ENCODE measurements at places on chromosomes 7 and 10.
A peak's percentile ranks its signal among the peaks of the same experiment; 100 is the strongest.

GRCh38 chr10:60258429-60258797 is 131.3 kb downstream of the ANK3 start:
- DNase-seq = no peak

- no peak for DNase-seq
Observed at GRCh38 chr7:147509035-147509501, 1081.5 kb upstream of the C7orf33 start.

DNA sequence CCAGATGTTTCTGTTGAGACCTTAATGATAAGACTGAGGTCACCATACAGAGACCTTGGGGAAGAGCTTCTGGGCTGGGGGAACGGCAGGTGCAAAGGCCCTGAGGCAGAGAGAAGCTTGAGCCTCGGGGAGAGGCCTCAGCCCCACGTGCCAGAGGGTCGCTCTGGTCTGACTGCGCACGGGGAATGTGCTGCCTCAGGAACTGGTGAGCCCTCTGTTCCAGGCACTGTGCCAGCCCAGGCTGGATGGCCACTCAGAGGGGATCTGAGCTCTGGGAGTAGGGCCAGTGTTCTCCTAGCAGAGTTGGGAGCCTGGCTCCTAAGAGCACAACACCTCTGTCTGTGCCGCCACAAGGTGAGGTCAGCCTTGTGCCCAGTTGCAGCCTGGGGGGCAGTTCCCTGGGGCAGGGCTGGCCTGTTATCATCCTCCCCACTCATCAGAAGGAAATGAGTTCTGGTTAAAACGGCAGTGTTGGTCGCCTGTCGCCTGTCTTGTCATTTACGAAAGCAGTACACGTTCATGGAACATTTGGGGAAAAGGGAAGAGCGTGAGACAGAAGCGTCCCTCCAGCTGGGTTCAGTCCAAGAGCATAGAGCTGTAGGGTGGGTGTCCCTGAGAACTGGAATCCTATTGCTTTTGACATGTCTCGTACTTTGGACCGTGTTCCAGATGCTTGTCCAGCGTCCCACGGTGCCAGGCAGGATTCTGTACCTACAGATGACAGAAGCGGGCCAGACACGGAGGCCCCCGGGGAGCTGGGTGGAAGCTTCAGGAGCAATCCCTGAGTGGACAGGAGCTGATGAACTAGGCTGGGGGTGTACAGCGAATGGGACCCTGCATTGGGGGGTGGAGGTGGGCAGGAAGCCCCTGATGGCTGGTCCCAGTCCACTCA is 4.3 kb downstream of the TTYH3 start:
- DNase-seq = no peak

- DNase-seq = no peak
Observed at GRCh38 chr7:134395604-134396003, 63.3 kb downstream of the AKR1B1 start.

- no peak for DNase-seq
Observed at GRCh38 chr10:123796736-123797135, 94.9 kb downstream of the CPXM2 start.

DNA sequence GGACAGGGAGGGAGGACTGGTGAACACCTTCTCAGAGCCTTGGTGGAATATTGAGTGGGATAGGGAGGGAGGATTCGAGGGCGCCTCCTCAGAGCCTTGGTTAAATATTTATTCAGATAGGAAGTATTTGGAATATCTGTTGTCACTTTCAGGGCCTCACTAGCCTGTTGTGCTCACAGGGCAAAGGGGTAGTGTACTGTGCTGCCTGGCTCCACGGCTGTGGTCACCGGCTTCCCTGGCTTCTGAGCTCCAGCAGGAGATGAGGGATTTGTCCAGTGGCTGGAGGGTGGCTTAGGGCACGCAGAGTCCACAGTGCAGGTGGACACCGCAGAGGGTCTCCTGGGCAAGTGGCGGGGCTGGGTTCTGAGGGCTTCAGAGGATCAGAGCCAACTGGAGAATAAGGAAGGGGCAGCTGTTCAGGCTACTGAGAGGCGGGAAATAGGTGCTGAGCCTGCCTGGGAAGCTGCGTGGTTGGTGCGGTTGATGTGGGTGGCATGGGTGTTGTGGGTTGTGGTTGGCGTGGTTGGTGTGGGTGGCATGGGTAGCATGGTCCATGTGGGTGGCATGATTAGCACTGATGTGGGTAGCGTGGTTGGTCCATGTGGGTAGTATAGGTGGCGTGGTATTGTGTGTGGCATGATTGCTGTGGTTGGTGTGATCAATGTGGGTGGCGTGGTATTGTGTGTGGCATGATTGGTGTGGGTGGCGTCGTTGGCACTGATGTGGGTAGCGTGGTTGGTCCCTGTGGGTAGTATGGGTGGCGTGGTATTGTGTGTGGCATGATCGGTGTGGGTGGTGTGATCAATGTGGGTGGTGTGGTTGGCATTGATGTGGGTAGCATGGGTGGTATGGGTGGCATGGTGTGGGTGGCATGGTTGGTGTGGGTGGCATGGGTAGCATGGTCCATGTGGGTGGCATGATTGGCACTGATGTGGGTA is 16.7 kb downstream of the INPP5A start:
- DNase-seq = no peak

GRCh38 chr7:125278318-125278717 is 348.7 kb upstream of the POT1 start:
- DNase-seq = no peak

GRCh38 chr10:132632851-132633684 is 95.5 kb downstream of the INPP5A start:
- no peak for DNase-seq

- no peak for DNase-seq
Observed at GRCh38 chr10:86105181-86105580, 261.4 kb downstream of the GRID1 start.

DNA sequence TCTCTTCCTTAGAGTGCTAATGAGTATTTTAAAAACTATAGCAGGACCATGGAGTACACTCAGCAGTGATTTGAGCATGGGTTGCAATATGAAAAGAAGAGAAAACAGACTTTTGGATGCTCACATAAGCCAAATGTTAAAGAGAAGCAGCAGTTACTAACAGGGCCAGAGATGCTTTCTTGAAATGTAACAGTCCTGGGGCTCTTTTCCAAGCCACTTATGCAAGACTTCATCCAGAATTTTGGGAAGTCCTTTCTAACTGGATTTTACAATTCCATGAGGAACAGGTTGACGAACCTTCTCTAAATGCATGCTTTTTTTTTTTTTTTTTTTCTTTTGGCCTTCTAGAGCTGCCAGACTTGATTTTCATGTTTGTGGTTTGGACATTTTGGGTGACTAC is 282.0 kb downstream of the SEC23IP start:
- DNase-seq = no peak

GRCh38 chr10:32318476-32318896 is 28.5 kb downstream of the EPC1 start:
- no peak for DNase-seq

- no peak for DNase-seq
Observed at GRCh38 chr10:44306147-44306710, 78.7 kb downstream of the CXCL12 start.

GRCh38 chr7:151537818-151538561 is 18.3 kb upstream of the RHEB start:
- no peak for DNase-seq

DNA sequence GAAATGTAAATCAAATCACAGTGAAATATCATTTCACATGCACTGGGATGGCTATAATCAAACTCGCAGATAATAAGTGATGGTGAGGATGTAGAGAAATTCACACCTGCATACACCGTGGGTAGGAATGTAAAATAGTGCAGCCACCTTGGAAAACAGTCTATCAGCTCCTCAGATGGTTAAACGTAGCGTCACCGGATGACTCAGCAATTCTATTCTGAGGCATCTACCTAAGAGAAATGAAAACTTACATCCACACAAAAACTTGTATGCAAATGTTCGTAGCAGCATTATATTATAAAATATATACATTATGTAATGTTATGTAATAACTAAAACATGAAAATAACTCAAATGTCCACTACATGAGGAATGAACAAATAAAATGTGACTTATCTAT is 38.9 kb downstream of the SH3PXD2A start:
- DNase-seq = no peak

DNA sequence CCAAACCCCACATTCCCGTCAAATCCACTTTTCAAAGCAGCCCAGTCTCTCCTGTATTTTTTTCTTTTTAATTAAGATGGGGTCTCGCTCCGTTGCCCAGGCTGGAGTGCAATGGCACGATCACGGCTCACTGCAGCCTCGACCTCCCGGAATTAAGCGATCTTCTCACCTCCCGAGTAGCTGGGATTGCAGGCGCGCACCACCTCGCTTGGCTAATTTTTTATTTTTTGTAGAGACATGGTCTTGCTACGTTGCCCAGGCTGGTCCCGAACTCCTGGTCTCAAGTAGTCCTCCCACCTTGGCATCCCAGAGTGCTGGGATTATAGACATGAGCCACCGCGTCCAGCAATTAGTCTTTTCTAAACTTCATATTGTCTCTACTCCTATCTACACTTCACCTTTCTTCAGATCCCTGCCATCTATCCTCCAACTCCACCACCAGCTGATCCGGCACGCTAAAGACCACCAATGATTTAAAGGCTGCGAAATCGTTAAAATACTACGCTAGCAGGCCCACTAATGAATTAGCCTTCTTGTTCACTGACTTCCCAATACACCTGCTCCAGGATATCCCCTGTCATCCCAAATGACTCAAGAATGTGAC is 525 bp upstream of the CHUK start:
- DNase-seq = no peak

GRCh38 chr7:139773371-139773770 is 4.4 kb downstream of the HIPK2 start:
- no peak for DNase-seq

GRCh38 chr7:84744385-84744784 is 442.5 kb downstream of the SEMA3D start:
- DNase-seq = no peak

GRCh38 chr10:14782691-14783363 is 8.1 kb upstream of the FAM107B start:
- DNase-seq = peak; percentile 26

DNA sequence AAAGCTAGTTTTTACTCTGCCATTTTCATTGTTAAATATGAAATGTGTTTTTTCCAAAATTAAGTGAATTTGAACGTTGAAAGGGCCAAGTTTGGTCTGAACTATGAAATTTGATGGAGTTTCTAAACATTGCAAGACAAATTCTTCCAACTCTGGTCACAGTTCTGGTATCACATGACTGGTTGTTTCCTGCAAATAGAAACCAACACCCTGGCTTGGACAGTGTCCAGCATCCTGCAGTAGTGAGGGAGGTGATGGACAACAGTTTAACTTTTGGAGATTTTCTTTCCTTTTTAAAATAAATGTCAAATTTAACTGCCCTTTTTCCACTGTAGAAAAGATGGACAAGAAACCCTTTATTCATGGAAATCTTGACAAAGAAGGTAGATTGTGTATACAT is 54.8 kb upstream of the AGBL3 start:
- DNase-seq = no peak

Data from activated T-cell treated with anti-CD3 and anti-CD28 coated beads, Interleukin-2, amount 50 U/mL, for 48 hours (primary cell).